Right forelimb (tissue), 1 donor: ENCODE measurements at places on chromosomes 7 and 10.

GRCh38 chr7:104096683-104097082 lies 107.2 kb upstream of the RELN start:
- DNase-seq, result no peak

- DNase-seq, result no peak
Observed at GRCh38 chr10:111956841-111957240, 226.7 kb downstream of the GPAM start.

DNA sequence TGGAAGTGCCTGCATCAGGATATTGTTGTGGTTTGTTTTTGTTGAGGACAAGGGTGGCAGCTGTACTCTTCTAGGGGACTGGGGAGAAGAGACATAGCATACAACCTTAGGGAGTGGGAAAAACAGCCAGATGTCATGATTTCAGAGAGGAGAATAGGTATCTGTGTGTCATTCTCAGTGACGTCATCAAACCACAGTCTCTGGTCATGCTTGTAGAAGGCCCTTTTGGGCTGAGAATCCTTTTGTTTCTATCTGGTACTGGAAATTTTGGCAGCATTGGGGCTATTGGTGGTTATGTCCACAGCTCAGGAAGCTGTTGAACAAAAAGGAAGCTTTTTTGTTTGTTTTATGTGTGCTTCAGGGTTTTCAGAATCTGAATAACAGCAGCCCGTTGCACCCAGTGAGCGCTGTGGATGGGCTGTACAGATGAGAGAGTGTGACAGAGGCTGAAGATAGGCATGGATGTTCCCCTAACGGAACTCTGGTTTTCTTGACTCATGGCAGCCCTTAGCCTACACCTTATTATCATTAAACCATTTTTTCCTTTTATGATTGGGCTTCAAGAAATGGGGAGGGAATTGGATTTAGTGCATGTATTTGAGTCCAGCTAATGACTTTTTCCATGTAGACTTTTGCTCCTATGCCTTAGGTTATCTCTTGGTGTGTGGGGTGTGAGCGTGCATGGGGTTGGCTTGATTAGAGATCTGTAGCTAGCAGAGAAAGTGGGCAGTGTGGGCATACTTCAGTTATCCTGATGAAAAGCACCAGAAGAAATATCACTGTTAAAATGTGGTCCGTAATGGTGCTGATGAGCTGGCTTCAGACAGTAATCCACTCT lies 65.7 kb downstream of the SND1 start:
- DNase-seq, result no peak

GRCh38 chr10:13347043-13347499 lies 1.0 kb downstream of the SEPHS1 start:
- DNase-seq, result peak; percentile 58

GRCh38 chr10:60200012-60200681 lies 189.5 kb downstream of the ANK3 start:
- DNase-seq, result no peak

DNA sequence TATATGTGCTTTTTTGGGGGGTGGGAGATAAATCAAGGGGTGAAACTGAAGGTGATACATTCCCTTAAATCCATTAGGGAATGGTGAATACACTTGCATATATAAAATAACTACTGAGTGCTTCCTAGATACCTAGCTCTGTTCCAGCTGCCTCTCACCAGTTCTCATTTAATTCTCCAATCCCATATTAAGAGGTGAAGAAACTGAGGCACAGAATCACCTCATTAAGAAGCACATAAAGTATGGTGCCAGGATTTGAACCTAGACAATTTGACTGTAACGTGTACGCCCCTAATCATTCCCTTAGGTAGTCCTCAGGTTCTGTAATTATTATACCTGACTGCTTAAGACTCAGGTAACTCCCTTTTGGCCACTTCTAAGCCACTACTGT lies 1.5 kb upstream of the SFR1 start:
- DNase-seq, result no peak

DNA sequence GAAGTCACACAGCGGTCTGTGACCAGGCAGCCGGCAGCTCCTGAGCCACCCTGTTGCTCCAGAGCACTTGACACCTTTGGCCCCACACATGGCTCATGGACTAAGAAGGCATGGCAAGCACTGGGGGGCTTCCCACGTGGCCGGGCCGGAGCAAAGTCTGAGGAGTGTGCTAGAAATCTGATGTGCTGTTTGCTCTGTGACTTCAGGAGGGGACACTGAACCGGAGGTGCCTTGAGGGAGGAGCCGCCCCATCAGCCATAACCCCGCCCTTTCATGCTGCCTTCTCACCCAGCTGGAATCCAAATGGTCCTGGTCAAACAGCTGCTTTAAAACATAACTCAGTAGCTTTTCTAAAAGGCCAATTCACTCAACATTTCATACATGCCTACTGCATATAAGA lies 33.5 kb downstream of the PROSER2 start:
- DNase-seq, result no peak

DNA sequence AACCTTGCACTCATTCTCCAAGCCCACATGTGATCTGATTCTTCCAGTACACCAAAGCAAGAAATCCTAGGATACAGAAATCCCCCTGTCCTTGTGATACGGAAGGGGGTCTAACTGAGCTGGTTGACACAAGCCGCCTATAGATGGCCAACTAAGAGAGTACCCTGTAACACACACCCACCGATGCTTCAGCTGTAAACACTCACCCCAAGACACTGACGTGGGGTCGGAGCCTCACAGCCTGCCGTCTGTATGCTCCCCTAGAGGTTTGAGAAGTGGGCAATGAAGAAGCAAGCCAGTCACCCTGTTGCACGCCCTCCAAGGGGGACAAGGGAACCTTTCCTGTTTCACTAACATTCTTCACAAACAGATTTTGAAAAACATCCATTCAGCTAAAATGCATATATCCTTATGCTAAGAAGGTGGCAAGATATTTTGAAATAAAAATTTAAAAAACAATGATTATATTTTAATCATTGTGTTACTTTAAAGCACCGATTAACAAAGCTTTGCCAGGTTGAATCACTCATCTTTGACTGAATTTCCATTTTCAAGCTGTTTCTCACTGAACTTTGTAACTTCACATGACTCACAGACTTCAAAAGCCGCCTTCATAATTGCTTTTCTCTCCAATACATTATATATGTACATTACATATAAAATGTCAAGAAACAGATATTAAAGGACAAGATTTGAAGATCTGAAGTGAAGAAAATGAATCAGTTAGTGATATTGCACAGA lies 329.3 kb downstream of the ARL4A start:
- no peak for DNase-seq

DNA sequence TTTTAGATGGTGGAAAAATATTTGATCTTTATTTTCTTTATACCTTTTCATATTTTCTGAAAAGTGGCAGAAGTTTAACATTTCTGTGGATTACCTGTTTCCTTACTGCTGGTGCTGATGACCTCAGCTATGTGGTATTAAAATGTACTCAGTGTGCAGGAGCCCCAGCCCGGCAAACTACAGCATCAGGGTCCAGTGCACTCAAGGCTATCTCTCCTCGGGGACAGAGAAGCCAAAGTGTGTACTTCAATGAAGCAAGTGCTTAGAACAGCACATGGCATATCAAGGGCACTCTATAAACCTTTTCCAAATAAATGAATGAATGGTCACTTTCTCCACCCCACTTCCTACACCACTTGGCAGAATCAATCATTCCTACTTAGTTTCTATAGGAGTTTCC lies 111.8 kb downstream of the HIP1 start:
- no peak for DNase-seq

DNA sequence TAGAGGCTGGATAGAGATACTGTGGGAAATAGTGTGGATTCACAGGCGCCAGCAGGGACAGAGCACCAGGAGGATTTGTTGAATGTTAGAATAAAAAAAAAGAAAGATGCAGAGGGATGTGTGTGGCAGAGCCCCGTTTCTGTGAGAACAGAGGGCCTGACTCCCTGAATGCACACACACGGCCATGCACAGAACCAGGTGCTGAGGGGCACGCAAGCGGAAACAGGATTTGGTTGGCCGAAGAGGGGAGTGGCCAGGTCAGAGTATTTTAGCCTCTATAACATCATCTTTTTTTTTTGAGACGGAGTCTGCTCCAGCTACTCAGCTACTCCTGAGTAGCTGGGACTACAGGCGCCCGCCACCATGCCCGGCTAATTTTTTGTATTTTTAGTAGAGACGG lies 21.9 kb downstream of the IQCE start:
- DNase-seq, result no peak

- DNase-seq, result no peak
Observed at GRCh38 chr10:131047501-131047900, 264.0 kb downstream of the TCERG1L start.

GRCh38 chr7:16106300-16106699 lies 315.0 kb downstream of the CRPPA start:
- no peak for DNase-seq

GRCh38 chr7:135714534-135715009 lies 13.4 kb downstream of the SLC13A4 start:
- no peak for DNase-seq

DNA sequence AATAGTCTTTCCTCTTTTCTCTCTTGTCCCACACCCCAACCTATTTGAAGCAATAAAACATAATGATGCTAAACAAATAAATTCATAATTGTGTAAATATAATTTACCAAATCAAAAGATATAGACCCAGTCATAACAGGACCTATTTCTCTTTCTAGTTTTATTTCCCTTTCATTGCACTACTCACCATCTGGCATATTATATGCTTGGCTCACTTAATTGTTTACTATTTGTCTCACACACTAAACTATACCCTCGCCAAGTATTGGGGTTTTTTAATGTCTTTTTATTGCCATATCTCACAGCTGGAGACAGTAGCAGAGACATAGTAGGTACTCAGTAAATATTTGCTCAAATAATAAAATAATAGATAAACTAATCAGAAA lies 597.5 kb upstream of the PCDH15 start:
- DNase-seq, result no peak

GRCh38 chr7:32893207-32893524 lies 1.6 kb upstream of the KBTBD2 start:
- no peak for DNase-seq

DNA sequence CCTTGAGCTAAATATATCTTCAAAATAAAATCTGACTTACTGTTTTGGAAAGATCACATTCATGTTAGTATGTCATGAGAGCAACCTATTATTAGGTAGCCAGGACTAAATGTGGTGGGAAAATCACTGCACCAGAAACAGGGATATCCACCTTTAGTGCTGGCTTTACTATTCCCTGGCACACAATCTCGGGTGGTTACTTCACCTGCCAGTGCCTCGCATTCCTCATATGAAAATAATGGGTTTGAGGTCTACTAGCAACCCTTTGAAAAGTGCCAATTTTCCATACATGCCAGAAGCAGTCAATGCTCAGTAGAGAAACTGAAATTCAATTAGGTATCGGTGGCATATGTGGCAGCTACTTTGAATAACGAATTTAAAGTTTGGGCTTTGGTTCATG lies 36.8 kb downstream of the PTN start:
- no peak for DNase-seq

- DNase-seq, result no peak
Observed at GRCh38 chr7:48183965-48184364, 12.7 kb downstream of the ABCA13 start.

DNA sequence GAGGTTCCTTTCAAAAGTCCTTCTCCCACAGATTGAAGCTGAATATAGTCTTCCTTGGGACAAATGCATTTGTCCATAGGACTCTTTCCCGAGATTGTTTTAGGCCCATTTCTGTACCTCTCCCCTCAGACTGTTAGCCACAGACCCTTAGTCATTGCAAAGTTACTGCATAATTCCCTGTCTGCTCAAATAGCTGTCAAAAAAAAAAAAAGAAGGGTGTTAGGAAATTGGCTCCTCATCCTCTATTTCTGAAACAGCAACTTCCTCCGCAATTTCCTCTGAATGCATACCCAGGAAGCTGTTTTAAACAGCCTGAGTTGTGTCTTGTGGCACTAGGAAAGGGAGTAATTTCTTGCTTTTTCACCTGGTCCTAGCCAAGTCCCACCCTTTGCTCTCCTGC lies 5.4 kb downstream of the LRRC4 start:
- no peak for DNase-seq

DNA sequence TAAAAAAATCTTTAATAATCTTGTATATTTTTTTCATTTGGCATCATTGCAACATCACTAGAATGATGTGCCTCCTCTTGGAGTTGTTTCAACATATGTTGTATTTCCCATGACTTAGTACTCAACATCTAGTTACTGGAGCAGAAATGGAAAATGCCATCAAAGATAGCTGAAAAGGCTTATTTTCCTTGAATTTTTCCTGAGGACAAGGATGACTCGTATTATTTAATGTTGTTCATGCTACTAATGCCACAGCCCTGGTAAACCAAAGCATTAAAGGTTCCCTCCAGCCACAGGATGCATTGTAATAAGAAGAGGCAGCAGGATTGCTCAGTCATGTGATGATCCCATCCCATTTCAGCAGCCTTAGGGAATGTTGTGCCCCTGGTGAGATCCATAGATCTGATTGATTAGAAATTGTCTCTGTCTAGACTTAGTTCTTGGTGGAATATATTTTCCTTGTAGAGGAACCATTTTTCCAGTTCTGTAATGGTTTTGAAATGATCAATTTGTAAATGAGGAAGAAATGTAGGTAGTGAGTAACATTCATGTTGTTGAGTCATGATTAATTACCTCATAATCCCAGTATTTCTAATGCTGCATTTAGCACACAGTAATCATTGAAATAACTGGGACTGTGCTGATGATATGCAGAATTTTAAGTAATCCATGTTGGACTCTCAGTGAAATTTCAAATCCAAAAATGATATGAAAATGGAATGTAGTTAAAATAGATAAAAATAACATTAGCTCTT lies 91.3 kb upstream of the SMIM30 start:
- DNase-seq, result no peak

GRCh38 chr7:17680026-17680425 lies 260.3 kb downstream of the SNX13 start:
- DNase-seq, result no peak

DNA sequence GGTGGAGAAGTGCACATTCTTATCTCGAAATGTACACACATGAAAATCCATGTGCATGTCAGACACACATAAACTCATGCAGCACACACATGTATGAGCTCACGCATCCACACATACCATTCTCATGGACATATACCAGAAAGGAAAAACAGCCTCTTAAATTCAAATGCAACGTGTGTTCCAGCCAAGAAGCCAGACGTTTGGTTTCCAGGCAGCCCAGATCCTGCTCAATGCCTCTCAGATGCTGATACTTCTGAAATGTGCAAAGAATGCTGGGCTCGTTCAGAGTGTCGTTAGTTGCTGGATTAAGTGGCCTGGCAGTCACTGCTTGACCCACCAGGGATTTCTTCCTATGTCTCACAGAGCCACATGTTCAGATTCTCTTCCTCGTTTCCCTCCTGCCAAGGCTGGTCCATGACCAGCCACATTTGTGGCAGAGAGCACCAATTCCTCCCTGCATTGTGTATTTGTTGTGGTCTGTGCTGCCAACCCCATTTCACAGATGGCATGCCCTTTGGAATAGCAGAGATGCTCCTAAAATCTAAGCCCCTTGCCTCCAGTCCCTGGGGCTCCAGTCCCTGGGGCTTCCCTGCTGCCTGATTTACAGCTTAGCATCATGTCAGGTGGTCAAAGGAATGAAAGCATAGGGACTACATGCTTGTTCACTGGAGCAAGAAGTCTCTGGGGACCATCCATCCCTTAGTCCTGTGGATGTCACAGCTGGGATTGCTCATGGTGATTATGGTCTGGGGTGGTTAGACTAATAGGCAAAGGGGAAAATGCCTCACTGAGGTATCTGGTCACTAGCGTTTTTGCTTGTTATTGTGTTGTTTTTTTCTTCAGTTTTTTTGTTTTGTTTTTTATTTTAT lies 426.6 kb downstream of the PLXNA4 start:
- no peak for DNase-seq

- DNase-seq, result no peak
Observed at GRCh38 chr7:108091461-108091831, 38.7 kb downstream of the LAMB4 start.

GRCh38 chr10:110023785-110024465 lies 16.1 kb downstream of the ADD3 start:
- no peak for DNase-seq

GRCh38 chr7:77327067-77327931 lies 88.8 kb downstream of the GSAP start:
- no peak for DNase-seq
